Activated CD4-positive, alpha-beta T cell treated with anti-CD3 and anti-CD28 coated beads, Interleukin-2, amount 50 U/mL, for 24 hours (primary cell): ENCODE measurements at places on chromosomes 2 and 18.

GRCh38 chr2:14587119-14587518 lies 45.4 kb upstream of the LRATD1 start:
- DNase-seq = no peak

DNA sequence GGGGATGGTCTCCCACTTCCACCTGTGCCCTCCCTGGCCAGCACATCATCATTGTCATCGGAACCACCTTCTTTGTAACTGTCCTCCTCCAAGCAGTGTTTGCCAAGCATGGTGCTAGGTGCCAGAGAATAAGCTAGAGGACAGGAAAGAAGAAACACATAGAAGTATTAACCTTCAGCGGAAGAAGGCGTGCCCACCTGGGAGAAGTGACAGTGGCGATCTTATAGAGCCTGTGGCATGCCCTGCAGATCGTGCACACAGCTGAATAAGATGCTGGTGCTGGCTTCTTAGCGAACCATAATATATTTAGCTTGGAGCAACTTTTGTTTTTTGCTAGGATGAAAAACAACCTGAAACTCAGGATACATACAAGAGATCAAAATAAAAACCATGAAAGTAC lies 148.0 kb downstream of the FAM210A start:
- DNase-seq = no peak

GRCh38 chr2:231356466-231356844 lies 39.1 kb upstream of the B3GNT7 start:
- DNase-seq = no peak

DNA sequence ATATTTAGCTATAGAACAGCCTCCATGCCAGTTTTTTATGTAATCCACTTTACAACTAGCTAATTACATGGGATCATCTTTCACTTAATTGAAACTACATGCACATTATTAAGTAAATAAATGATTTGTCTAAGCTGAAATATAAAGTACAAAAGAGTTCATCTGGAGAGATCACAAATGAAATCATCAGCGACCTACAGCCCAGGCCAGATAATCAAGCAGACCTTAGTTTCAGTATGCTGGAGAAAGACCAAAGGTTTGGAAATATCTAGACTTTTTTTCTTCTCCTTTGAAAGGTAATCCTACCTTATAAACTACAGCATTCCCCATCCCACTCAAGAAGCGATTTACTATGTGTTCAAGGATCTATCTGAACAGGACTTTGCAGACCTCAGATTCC lies 26.5 kb downstream of the FIGN start:
- DNase-seq = no peak

DNA sequence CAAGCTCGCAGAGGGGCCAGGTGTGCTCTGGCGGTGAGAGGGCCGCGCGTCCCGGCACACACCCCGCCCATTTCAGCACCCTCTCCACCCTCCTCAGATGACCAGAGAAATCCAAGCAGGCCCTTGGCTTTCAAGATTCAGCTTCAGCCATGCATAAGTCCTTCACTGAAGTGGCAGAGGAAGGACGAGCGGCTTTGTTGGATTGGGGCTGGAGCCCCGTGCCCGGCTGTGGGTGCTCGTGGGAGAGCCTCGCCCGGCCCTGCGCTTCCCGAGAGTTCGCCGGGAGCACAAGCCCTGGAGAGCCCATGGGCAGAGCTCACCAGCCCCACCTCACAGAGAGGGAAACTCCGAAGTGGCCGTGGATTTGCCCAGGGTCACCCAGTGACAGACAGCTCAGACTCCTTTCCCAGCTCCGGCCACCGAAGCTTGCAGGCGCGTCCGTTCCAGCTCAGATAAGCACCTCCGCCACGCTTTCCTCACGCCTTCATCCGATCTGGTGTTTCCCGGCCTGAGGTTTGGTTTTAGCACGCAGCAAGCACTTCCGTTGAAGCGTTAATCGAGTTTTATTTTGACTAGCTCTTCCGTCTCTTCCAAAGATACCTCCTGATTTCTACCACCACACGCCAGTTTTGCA lies 45.6 kb upstream of the MTCL1 start:
- DNase-seq = no peak

GRCh38 chr2:158600155-158600802 lies 143.5 kb downstream of the PKP4 start:
- no peak for DNase-seq

DNA sequence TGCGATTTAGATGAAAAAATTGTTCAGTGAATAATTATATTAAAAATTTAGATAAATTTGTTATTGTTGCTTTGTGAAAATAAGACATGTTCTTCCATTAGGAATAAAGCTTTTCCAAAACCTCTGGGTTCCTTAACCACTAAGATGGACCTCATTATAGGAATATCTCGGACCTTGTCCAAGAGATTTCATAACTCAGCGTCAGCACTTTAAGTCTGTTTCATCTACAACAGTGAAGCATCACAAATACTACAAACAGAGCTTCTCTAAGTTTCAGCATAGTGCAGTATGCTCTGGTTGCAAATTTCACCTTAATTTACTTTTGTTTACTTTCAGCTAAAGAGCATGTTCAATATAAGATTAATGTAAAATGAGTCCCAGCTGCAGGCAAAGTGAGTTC lies 150.3 kb downstream of the UBE2E3 start:
- DNase-seq = no peak

DNA sequence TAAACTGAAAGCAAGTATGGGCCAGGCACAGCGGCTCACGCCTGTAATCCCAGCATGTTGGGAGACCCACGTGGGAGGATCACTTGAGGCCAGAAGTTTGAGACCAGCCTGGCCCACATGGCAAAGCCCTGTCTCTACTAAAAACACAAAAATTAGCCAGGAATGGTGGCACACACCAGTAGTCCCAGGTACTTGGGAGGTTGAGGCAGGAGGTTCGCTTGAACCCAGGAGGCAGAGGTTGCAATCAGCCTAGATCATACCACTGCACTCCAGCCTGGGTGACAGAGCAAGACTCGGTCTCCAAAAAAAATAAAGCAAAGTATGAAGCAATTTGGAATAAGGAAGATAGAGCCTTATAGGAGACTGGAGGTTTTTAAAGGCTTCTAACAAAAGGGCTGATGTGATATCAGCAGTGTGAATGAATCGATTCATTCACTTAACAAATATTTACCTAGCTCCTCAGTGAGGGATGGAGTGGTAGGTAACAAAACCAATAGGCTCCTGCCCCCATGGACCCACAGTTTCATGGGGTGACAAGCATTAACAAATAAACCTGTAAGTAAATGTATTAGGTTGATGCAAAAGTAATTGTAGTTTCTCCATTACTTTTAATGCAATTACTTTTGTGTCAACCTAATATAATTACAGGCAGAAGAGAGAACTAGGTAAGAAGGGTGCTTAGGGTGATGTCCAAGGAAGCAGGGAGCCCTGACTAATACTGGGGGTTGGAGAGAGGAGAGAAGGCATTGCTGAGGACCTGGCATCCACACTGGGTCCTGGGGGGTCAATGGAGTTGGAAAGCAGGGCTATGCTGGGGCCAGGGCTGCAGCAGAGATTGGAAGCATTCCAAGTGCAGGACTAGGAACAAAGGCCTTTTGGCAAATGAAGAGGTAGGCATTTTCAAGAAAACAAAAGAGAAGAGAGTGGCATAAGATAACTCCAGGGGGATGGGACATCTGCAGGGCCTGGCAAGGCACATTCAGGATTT lies 195.4 kb upstream of the ARL4C start:
- no peak for DNase-seq

DNA sequence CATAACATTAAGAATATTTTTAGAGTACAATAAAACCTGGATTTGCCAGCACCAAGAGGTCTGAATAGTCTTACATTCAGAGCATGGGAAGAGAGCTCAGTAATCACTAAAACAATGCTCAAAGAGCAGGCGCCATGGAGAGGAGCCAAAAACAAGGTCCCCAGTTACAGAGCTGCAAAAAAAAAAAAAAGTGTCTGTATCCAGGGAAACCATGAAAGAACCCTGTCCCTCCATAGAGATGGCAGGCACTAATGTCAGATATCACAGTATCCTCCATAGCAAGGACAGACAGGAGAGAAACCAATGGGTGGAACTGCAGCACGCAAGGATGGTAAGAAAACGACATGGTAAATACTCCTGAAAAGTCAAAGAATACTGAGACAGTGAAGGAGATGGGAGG lies 19.5 kb downstream of the FBXO15 start:
- no peak for DNase-seq

GRCh38 chr2:143792602-143793001 lies 663.4 kb downstream of the ARHGAP15 start:
- DNase-seq = no peak

- no peak for DNase-seq
These were observed 308.7 kb downstream of the AGAP1 start for GRCh38 chr2:235802542-235802941.

DNA sequence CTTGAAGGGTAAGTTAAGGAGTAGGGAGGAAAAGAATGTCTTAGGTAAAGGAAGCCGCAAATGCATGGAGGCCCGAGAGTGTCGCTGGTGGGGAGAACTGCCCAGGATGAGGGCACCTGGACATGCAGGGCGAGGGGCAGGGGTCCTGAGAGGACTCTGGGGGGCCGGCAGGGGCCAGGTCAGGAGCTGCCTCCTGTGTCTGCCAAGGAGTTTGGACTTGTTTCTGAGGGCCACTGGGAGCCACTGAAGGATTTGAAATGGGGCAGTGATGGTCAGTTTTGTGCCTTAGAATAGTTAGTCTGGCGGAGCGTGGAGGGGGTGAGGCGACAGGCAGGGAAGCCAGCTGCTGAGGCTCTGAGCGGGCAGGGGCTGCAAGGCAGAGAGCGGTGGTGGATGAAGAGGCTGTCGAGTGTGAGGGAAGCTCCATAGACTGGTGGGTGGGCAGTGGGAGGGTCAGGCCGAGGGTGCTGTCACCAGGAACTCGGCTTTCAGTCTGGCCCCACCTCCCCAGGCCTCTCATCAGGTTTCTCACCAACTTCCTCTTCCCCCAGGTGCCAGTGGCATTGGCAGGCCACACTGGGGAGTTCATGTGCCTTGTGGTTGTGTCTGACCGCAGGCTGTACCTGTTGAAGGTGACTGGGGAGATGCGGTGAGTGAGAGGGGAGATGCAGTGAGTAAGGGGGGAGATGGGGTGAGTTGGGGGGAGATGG lies 14.7 kb upstream of the SLC4A3 start:
- DNase-seq = no peak
